Activated T-cell treated with anti-CD3 and anti-CD28 coated beads, Interleukin-2, amount 50 U/mL, for 24 hours (primary cell): ENCODE measurements at places on chromosomes 7 and 10.

DNA sequence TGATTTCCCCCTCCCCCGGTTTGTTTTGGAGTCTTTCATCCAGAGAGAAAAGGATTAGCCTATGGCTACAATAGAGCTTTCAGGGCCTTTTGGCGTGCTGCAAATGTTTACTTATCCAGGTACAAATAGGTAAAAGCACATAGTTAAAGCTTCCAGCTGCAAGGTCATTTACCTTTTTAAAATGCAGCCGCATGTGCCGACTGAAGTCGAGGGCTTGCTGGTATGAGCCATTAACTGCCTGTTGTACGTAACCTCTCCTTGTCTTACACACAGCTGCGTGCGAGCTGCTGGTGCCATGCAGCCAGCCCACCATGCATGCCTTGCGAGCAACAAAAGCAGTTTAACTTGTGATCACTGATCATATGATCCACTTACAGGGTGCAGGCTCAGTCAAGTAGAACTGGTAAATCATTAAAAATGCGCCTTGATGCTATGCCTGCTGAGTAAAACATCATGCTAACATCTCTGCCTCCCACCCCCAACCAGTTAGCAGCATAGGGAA, 866.4 kb downstream of the LRMDA start:
- no peak for DNase-seq

GRCh38 chr10:129530581-129530980, 63.5 kb downstream of the MGMT start:
- DNase-seq = no peak

DNA sequence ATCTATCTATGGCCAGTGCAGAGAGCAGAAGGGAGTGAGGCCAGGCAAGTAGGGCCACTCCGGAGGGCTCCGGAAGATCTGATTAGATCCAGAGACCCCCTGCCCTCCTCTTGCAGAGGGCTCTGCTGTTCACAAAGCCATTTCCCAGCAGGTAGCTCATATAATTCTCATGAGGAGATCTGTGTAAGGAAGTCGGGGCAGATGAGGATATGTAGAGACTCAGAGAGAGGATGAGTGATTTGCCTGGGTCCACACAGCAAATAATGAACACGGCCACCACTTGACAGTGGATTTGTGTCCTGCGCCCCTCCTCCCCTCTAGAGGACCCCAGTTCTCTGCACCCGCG, 2.6 kb downstream of the MUC12 start:
- no peak for DNase-seq

DNA sequence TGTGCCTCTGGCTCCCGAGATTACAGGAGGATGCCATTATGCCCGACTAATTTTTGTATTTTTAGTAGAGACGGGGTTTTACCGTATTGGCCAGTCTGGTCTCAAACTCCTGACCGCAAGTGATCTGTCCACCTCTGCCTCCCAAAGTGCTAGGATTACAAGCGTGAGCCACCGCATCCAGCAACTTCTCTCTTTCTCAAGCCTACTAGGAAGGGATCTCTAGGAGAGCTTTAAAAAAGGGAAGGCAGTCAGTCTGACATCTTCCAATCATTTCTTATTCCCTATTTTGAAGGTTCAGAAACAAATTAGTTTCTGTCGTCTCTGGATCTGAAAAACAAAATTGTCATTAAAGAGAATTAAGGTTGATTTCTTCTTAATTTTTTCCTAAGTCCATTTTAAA, 2.5 kb upstream of the TMEM26 start:
- no peak for DNase-seq

GRCh38 chr7:18803923-18804322, 308.4 kb downstream of the HDAC9 start:
- DNase-seq = no peak

GRCh38 chr7:112337892-112338291, 112.4 kb upstream of the IFRD1 start:
- no peak for DNase-seq
